ENCODE measurements at places on chromosomes 6 and 20.

DNA sequence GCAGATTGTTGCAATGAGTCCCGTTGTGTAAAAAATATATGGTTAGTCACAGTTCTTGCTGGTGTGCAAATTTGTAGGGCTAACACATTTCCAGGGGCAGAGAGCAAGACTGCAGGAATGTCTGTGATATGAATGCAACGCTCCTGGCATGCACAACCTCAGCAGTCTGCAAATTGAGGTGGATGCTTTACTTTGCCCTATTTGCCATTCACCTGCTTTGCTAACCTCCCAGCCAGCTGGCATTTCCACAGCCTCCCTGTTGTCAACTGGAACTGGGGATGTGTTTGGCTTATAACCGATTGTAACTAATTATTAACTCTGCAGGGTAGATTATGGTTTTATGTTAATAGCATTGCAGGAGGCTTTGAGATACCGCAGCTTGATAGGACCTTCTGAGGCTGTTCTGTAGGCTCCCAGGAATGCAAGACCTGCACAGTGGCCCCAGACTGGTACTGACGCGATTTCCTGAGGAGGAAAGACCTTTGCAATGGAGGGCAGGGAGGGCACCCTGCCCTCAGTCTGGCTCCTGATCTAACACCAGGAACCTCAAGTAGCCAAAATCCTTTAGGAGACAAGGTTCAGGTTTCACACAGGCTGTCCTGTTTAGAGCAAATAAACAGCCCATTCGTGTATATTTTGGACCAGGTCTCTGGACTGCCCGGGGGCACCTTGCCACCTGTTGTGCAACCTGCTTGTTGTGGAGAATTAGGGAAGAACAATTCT, 53.4 kb downstream of the EDN1 start:
- no peak for DNase-seq

GRCh38 chr6:25404091-25404490, 124.9 kb downstream of the CARMIL1 start:
- DNase-seq = no peak

DNA sequence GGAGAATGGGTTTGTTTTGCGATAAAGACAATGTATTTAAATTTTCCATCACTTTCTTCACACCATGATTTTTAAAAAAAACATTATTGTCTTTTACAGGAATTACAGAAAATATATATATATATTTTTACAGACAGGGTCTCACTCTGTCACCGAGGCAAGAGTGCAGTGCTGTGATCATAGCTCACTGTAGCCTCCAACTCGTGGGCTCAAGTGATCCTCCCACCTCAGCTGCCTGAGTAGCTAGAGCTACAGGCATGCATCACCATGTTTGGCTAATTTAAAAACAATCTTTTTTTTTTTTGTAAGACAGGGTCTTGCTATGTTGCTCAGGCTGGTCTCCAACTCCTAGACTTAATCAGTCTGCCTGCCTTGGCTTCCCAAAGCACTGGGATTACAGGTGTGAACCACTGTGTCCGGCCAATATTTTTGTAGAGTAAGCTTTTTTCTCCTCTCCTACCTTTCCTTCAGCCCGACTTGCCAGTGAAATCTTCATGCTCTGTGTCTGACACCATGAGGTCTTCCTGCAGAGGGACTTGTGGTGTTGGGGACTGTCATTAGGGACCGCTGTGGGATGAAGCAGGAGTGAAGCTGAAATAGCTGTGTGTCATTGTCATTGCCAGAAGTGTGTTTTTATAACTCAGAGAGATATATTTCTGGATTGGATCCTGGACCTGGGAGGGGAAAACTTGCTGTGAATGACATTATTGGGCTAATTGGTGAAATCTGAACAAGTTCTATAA, 13.2 kb downstream of the DSP start:
- no peak for DNase-seq

DNA sequence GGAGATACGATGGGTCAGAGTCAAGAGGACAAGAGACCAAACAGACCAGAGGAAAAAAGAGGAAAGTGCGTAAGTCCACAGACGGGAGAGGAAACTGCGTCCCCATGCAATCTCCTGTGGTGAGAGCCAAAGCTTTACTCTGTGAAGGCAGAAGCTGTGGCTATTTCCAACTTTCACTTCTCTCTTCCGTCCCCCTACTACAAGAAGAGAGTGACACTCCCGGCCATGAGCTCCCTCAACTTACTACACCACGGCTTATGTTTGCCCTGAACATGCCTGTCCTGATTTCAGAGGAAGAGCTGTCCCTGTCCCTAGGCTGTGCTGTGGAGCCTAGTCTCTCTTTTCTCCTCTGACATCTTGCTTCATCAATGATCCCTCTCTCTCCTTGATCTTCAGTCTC, 11.5 kb upstream of the SSR1 start:
- no peak for DNase-seq

- no peak for DNase-seq
Measured at GRCh38 chr6:117264692-117265409, 507 bp upstream of the VGLL2 start.

- DNase-seq = no peak
Measured at GRCh38 chr6:144447472-144447871, 162.3 kb downstream of the UTRN start.

Measured in activated CD4-positive, alpha-beta T cell treated with anti-CD3 and anti-CD28 coated beads, Interleukin-2, amount 10 ng/mL, durations not matched to agents 7 days and 5 days (primary cell).